ENCODE measurements at places on chromosomes 6 and 20. TPM values are rescaled to one million over a fixed set of nuclear protein-coding genes. Genes with fewer than 3 reads are reported as not detected.
A peak's percentile ranks its signal among the peaks of the same experiment; 100 is the strongest.

SPATS1 gene
- total RNA-seq = not detected

PNLDC1 gene
- total RNA-seq = not detected

LRP11 gene
- 32.0 TPM for total RNA-seq

GRCh38 chr20:56689852-56690485 is 60.9 kb downstream of the TFAP2C start:
- DNase-seq = peak; percentile 63

GRCh38 chr6:31915756-31916155 is 11.8 kb upstream of the C2 start:
- DNase-seq = no peak

DNA sequence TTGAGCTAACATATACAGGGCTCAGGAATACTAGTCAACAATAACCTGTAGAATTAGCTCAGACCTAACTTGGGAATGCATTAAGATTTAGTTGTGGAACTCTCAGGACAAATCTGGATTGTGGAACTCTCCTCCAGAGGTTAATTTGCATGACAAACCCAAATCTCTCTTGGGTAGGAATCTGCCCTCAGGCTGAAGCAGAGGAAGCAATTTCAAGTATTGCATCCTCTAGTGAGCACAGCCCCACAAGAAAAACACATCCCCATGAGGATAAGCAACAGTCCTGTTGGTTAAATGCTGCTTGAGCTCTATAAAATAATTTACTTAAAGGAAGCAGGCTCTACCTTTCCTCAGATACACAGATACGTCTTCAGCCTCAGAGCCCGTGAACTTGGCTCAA is 170.9 kb upstream of the STXBP5 start:
- no peak for DNase-seq

DNA sequence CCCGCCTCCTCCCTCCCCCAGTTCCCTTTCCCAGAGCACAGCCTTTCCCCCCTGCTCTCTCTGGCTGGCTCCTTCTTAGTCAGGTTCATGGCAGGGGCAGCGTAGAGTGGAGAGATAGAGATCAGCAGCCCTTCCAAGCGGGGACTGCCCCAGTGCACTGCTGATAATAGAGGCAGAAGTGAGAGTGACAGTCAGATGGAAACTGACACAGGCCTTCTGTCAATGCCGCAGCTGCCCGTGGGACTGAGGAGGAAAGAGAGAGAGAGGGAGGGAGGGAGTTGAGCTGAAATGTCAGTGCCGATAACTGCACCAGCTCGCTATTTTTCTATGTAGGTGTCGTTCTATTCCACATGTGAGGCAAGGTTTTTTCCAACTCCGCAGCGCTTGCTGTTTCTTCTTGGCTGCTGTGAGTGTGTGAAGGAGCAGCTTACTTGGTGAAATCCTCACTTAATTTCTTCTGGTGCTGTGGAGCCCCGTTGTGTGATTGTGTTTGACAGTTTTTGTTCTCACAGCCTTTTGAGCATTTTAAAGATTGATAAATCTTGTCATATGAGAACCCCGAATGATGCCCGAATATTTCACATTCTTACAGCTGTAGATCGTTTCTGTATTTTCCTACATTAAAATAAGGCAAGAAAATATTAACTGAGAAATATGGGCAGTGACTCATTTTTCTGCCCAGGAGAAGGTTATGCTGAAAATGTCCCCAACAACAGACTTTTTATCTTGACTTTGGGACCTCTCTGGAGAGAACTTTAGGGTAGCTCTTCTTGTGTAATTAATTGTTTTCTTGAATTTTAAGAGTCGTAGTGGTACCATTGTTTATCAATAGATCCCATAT is 386.4 kb upstream of the MMS22L start:
- DNase-seq = no peak

DNA sequence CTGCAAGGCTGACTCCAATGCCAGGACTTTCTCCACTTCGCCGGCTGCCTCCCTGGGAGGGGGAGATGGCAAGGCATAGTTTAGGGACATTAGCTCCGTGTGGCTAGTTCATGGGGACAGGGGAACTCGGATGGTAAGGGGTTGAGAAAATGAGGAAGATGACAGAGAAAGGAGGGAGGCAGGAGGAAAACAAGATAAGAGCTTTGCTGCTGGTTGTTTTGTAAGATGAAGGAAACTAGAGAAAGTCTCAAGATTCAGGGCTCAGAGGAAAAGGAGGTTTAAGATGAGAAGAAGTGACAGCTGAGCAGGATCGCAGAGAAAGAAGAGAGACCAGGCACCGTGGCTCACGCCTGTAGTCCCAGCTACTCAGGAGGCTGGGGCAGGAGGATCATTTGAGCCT is 180.9 kb upstream of the RREB1 start:
- no peak for DNase-seq

- DNase-seq = no peak
These were observed 55.9 kb downstream of the TRAF3IP2 start for GRCh38 chr6:111549746-111550145.

Data from PC-3 (cell line).